ENCODE measurements at places on chromosomes 5 and 9.

- DNase-seq = no peak
These were observed 62.6 kb downstream of the PSMB7 start for GRCh38 chr9:124352616-124353015.

DNA sequence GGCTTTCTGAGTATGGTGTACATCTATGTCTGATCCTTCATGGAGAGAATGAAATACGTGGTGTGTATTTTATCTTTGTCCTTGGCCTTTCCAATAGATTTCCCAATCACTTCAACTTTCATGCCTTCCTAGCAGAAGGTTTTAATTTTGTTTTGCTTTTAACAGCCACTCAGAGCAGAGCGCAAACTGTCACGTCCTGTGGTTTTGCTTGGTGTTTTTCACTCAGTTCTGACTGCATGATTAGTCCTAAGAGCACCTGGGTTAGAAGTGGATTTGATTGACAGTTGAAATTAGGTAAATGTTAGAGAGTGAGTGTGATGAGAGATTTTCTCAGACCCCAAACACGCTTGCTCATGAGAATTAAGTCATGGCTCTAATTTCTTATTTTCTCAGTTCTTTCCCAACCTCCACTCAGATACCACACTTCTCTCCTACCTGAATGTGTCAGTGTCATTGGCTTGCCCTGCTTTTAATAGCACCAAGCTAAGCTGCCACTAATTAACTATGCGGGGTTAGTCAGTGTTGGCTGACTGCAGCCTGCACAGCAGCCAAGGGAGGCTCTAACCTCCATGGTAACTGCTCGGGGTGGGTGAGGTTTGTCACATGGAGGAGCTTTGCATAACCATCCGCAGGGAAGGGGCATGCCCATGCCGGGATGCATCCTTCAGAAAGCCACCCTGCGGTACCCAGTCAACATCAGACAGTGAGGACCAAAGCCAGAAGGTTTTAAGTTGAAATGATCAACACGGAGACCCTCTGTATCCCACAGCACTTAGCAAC lies 173.4 kb downstream of the NR3C1 start:
- DNase-seq = no peak

DNA sequence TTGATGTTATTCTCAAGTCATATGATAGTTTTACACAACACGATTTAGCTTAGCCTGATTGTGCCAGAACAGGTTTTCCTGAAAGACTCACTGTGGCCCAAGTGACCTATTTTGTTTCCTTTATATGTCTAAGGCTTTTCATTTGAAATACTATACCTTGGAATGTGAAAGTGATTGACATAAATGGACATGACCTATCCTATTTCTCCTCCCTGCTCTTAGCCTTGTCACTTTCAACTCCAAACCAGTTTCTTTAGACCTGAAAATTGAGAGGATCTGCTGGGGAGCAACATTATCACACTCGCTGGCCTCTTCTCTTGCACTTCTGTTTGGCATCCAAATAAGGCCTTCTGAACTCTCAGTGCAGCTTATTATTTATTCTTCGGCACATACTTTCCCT lies 496.8 kb downstream of the MAT2B start:
- DNase-seq = peak; percentile 14

DNA sequence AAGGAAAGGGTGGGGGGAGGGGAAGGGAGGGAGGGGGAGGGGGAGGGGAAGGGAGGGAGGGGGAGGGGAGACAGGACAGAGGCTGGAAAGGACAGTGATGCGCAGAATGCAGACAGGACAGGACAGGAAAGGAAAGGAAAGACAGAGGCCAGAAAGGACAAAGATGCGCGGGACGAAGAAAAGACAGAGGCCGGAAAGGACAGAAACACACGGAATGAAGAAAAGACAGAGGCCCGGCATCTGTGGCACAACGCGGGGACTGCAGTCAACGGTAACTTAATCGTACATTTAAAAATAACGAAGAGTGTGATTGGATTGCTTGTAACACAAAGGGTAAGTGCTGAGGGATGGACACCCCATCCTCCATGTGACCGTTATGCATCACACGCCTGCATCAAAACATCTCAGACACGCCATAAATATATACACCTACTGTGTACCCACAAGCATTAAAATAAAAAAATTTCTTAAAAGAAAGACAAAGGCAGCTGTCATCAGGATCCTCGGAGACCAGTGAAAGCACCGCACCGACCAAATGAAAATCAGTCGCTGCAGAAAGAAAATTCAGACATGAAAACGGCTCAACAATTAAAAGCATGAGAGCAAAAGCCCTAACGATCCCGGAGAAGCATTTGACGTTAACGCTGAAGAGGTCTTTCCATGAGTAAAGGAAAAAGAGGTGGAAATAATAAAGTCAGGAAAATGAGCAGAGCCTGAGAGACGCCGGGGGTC lies 52.9 kb upstream of the EXOC3 start:
- DNase-seq = no peak

GRCh38 chr5:126881821-126882600 lies 105.1 kb downstream of the LMNB1 start:
- no peak for DNase-seq

DNA sequence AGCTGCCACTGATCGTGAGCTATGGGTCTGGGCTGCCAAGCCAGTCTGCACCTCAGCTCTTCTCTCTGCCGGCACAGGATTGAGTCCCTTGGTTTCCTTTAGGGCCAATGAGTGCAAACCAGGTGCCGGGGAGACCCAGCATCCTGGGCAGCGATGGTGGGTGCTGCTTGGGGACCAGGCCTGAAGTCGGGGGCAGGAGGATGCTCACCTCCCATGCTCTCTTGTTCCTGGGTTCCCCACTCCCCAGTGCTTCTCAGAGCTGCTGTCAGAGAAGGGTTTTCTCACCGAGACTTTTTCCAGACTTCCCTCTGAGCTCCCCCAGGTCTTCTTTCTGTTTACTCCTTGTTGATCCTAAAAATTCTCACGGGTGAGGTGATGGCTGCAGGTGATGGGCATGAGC lies 61.2 kb downstream of the IRX1 start:
- DNase-seq = no peak

GRCh38 chr5:28226407-28226806 lies 1188.0 kb upstream of the CDH9 start:
- no peak for DNase-seq

- no peak for DNase-seq
These were observed 71.5 kb upstream of the PALM2AKAP2 start for GRCh38 chr9:109708451-109708945.

- DNase-seq = no peak
These were observed 1365.7 kb upstream of the C9orf72 start for GRCh38 chr9:28938981-28939380.

DNA sequence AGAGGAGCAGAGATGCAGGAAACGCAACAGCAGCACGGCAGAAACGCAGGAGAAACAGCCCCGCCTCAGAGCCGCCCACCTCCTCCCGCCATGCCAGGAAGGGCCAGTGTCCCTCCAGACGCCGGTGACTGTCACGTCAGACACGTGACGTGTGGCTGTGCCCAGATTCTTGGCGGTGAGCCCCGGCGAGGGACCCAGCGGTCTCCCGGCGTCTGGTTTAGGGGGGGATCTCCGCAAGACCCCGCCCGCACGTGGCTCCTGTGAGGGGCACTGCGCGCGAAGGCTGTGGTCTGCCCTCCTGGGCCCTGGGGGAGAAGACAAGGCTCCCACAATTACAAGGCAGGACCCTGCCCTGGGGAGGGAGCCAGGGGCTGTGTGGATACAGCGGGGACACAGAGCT lies 2.4 kb upstream of the LCN8 start:
- DNase-seq = no peak

- DNase-seq = no peak
These were observed 410.4 kb upstream of the MPDZ start for GRCh38 chr9:13689925-13690324.

DNA sequence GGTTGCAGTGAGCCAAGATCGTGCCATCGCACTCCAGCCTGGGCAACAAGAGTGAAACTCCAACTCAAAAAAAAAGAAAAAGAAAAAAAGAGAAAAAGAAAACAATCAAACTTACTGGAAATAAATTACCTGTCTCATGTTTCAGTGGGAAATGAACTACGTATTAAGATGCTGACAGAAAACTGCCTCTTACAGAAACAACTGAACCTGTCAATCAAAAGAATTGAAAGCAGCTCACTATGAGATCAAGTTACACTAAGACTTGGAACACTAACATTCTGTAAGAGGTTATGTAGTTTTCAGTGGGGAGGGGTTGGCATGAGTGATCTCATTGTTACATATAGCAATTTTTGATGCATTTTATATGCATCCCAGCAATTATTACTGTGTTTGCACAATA lies 64.4 kb upstream of the SPATA31E1 start:
- DNase-seq = no peak

DNA sequence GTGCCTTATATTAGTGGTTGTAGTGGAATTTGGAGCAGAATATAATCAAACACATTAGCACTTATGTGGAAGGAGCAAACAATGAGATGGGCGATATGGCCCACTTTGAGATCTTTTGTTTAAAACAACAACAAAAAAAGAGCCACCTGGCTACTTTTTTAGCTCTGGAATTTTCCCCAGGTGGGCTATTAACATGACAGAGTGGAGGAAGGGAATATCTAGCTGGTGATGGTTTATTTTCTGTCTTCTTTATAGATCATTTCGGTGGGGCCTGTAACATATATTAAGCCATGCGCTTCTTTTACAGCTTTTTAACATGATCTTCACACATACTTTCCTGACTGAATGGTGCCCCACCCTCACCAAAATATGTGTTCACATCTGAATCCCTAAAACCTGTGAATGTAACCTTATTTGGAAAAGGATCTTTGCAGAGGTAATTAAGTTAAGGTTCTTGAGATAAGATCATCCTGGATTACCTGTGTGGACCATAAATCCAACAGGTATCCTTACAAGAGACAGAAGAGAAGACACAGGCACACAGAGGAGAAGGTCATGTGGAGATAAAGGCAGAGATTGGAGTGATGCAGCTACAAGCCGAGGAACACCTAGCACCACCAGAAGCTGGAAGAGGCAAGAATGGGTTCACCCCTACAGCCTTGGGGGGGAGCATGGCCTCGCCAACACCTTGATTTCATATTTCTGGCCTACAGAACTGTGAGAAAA lies 16.6 kb upstream of the ENTREP1 start:
- no peak for DNase-seq

DNA sequence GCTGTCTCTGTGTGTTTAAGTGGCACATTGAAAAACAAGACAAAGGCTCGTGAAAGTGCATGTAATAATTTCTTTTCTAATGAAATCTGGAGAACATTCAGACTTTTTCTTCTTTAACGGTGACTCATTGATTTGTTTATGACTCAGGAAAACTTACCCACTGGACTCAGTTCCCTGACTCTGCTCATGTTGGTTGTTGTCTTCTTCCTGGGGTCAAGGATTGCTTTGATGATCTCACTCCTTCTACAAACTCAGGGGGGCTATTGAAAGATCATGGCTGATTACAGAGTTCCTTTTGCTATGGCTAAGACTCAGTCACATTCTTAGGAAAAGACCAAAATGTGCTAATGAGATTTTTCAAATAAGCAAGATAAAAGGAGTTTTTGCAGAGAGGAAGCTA lies 141.1 kb upstream of the DAP start:
- DNase-seq = no peak

- no peak for DNase-seq
These were observed 217.7 kb upstream of the TBCA start for GRCh38 chr5:77993855-77994318.

DNA sequence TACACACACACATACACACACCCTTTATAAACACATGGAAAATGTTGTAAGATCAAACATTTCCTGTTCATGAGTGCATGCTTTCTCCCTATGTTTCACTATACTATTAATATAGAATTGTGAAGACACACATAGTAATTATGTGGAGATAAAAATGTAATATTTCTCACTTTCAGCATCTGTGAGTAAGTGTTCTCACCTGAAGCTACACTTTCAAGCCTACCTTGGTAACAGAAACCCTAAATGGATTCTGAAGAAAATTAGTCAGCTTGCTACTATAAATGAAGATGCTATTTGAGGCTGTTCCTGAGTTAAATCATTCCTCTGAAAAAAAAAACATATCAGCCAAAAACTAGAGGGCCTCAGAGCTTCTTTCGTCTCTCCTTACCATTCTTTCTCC lies 81.1 kb upstream of the GNA14 start:
- no peak for DNase-seq

- peak; percentile 39 for DNase-seq
These were observed 311.7 kb downstream of the TRIM36 start for GRCh38 chr5:114857941-114858551.

DNA sequence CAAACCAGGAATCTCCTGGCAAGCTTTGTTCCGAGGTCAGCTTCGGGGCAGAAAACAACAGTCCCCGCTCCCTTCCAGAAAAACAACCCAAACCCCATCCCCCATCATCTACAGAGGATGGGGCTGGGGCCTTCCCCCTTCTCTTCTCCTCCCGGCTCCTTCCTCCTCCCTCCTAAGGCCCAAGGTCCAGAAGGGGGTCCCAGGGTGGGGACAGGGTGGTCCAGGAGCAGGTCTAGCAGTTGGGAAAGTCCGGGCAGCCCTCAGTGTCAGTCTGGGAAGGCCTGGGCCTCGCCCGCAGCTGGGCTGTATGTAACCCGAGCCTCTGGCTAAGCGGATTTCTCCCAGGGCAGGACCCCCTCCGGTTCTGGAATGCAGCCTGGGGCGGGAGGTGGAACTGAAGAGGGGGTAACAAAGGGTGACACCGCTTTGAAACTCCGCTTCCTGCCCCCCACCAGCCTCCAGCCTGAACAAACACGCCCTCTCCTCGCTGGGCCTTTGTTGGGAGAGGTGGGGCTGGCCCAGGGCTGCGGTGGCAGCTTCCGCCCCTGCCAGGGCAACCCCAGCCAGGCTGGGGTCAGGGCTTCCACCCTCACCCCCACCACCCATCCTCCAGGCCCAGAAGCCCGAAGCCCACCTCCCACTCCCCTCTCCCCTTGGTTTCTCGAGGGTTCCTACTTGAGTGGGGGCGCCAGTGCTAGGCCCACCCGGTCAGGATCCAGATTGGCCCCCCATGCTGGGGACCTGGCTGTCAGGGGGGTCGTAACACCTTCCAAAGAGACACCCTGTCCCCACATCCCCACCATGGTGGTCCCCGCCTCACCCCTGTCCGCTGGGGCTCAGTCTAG lies 63.5 kb downstream of the C9orf50 start:
- DNase-seq = no peak

GRCh38 chr9:68653141-68653595 lies 51.9 kb upstream of the PIP5K1B start:
- DNase-seq = no peak

DNA sequence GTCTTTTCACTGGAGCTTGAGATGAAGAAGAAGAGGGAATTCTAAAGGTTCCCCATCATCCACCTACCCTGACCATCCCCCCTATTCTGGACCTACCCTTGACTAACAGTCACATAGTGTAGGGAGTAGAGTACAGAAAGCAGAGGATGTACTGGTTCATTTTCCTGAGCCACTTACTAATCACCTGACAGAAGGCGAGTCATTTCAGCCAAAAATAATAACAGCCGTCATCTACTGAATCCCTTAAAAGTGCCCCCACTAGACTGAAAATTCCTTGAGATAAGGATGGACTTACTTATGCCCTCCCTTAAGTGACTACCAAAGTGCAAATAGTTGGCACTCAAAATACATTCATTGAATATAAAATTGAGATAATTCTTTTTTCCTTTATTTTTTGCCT lies 112.2 kb downstream of the FOXD1 start:
- DNase-seq = no peak

DNA sequence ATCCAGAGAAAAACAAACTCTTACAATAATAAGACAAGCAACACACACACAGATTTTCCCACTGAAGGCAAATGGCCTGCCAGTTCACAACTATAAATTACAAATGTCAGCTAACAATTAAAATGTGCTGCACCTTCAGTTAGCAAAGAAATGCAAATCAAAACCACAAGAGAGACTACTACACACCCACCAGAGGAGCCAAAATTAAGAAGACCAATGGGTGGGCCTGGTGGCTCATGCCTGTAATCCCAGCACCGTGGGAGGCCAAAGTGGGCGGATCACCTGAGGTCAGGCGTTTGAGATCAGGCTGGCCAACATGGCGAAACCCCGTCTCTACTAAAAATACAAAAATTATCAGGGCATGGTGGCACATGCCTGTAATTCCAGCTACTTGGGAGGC lies 15.1 kb upstream of the IPPK start:
- DNase-seq = no peak
